Activated CD4-positive, CD25-positive, alpha-beta regulatory T cell treated with anti-CD3 and anti-CD28 coated beads, Interleukin-2, amount 50 U/mL, for 24 hours (primary cell): ENCODE measurements at places on chromosomes 16 and 17.

GRCh38 chr16:12228602-12229499 is 252.3 kb downstream of the SNX29 start:
- ATAC-seq, result no peak

- ATAC-seq, result no peak
These were observed 681 bp downstream of the USP43 start for GRCh38 chr17:9645851-9646545.

GRCh38 chr16:80788027-80788426 is 16.4 kb downstream of the CDYL2 start:
- peak; percentile 32 for ATAC-seq

GRCh38 chr17:74466111-74466827 is at the start of gene CD300A:
CD300A (plus strand) TSS chr17:74466634; CDS start chr17:74466704, 70 bp downstream.
- no peak for ATAC-seq

GRCh38 chr17:79991924-79992648 is 43.6 kb downstream of the TBC1D16 start:
- ATAC-seq, result peak; percentile 9

DNA sequence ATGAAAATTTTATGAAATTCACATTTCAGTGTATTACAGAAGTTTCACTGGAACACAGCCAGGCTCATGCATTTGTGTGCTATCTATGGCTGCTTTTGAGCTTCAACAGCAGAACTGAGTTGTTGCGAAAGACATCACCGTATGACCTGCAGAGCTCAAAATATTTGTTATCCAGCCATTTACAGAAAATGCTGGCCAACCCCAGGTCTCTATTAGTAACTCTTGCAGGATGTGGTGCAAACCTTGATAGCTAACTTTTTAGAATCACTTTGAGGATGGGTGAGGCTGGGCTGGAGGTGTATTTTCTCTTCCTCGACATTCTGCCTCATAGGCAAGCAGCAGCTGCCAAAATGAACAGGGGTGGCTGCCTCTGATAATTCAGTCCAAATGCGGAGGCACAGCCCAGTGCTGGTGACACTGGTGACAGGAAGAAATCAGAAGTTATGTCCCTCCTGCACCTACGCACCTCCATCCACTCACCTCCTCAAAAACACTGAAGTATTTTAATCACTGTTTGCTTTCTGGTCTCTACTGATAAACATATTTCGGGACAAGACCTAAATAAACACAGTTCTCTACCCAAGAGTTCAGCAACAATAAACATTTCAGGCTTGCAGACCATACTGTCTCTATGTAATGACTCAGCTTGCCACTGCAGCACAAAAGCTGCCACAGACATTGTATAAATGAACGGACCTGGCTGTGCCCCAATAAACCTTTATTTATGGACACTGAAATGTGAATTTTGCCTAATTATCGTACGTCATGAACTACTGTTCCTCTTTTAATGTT is 28.5 kb downstream of the ARHGAP17 start:
- peak; percentile 27 for ATAC-seq

- no peak for ATAC-seq
These were observed 74.7 kb downstream of the CHD9 start for GRCh38 chr16:53129281-53130158.

- ATAC-seq, result no peak
These were observed 50.0 kb upstream of the TNRC6C start for GRCh38 chr17:77908501-77908900.
